ENCODE measurements at places on chromosomes 7 and 10.

DNA sequence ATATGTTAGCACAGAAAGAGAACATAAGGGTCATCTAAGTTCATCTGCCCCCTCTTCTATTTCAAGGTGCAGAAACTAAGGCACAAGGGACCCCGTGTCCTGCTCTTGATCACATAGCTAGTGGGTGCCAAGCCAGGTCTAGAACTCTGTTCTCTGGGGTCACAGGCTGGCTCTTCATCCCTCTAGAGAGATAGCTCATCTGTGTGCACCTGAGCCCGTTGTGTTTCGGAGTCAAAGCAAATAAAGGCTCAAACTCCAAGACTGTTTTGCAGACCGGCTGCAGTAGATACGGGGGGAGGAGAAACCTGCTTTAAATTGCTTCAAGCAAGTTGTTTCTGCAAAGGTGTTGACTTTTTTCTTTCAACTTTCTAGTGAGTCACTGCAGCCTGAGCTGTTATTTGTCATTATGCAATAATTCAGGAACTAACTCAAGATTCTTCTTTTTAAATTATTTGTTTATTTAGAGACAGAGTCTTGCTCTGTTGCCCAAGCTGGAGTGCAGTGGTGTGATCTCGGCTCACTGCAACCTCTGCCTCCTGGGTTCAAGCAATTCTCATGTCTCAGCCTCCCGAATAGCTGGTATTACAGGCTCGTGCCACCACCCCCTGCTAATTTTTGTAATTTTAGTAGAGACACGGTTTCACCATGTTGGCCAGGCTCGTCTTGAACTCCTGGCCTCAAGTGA is 6.5 kb downstream of the BLVRA start:
- no peak for DNase-seq

DNA sequence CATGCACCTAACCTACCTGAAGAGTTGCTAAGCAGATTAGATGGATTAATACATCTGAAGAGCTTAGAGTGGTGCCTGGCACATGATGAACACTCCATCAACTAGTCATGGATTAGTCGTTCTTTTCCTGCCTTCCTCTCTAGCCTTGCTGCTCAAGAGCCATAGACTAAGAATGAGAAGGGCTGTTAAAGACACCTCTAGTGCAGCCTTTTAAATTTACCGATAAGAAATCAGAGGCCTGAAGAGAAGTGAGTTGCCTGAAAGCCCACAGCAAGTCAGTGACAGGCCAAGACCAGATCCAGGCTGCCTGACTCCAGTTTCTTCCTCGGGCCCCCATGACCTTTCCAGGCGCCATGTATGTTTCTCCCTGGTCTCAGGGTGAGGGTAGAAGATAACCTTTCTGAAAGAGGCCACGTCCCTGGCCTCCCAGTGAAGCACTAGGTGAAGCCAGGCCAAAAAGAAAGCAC is 6.5 kb downstream of the TSPAN15 start:
- DNase-seq, result no peak

DNA sequence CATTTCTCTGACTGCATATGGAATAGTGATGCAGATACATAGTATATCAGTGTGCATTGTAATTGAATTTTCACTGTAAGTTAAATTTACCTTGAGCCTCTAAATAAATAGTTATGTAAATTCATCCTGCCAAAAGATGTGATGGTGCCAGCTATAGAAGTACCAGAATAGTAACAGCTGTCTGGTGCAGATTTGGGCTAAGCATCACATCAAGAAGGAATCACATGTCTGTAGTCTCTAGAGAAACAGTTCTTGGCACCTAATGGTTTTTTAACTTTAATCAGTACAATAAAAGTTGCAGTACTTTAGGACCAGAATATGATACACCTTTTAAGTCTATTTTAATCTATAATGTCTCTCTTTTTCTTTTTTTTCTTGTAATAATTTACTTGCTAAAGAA is 17.4 kb downstream of the PLEKHA1 start:
- no peak for DNase-seq

DNA sequence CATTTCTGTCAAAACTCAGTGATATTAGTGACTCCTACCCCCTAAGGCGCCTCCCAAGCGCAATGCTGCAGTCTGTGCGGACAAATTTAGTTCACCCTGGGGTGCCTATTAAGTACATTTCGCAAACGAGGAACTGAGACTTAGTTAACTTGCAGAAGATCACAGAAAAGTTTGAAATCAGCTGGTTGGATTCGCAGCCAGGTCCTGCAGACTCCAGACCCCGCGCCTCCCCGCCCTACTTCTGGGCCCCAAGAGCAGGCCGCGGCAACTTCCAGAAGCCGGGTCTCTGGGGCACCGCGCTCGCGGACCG is 588 bp downstream of the CYREN start:
- DNase-seq, result no peak

DNA sequence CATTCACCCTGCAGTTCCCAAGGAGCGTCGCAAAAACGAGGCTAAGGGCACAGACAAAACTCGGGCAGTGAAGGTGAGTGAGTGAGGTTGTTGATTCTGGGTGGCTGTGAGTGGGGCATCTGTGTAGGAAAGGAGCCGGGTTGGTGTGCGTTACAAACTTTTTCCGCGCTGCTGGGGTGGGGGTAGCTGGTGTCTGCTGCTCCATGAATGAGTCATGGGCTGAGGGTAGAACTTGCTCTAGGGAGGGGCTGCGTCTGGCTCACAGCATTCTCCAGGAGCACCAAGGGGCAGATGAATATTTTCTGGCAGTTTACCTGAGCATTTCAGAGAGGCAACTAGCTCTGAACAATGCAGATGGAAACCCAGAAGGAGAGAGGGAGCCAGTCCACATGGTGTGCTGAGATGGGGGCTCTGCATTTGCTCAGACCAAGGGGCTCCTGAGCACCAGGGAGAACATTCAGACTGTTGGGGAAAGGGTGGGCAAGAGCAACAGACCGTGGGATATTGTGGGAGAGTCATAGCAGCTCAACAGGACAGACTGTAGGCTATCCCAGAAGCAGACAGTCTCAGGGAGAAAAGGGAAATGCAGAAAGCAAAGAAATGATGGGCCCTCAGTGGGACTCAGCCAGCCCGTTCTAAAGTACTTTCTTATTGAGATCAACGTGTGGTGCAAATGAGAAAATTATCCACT is 18.8 kb downstream of the NOBOX start:
- DNase-seq, result no peak

DNA sequence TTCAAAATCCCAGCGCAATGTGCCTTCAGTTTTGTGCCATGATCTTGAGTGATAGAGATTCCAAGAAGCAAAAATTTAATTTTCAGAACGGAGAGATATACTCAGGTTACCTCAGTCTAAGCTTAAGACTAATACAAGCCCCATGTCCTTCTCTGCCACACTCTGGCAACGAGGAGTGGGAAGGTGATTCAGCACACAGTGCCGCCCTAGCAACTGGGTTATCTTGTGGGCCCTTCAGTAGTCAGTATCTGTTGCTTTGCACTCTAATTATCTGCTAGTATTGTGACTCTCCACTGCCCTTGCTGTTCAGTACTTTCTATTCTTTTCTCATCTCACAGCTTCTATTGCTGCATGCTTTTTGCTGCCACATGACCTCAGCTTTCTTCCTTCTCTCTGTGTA is 39.2 kb upstream of the MKLN1 start:
- DNase-seq, result peak; percentile 20

GRCh38 chr10:47401874-47402640 is 18.0 kb upstream of the ZNF488 start:
- DNase-seq, result no peak

GRCh38 chr7:85475071-85475470 is 288.2 kb upstream of the SEMA3D start:
- no peak for DNase-seq

DNA sequence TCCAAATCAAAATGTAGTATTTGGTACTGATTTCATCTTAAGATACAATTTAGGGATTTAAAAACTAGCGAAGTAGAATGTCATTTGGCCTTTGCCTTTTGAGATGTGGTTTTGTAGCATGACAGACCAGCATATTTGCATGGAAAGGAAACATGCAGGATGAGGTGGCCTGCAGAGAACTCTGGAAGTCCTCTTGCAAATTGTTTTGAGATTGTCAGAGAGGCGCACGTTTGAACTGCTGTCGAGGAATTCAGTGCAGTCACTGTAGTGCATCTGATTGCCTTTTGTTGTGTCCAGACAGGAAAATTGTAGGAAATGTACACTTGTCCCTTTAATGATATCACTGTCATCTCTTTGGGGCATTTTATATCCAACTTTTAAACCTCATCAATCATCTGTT is 136.7 kb downstream of the CELF2 start:
- no peak for DNase-seq

DNA sequence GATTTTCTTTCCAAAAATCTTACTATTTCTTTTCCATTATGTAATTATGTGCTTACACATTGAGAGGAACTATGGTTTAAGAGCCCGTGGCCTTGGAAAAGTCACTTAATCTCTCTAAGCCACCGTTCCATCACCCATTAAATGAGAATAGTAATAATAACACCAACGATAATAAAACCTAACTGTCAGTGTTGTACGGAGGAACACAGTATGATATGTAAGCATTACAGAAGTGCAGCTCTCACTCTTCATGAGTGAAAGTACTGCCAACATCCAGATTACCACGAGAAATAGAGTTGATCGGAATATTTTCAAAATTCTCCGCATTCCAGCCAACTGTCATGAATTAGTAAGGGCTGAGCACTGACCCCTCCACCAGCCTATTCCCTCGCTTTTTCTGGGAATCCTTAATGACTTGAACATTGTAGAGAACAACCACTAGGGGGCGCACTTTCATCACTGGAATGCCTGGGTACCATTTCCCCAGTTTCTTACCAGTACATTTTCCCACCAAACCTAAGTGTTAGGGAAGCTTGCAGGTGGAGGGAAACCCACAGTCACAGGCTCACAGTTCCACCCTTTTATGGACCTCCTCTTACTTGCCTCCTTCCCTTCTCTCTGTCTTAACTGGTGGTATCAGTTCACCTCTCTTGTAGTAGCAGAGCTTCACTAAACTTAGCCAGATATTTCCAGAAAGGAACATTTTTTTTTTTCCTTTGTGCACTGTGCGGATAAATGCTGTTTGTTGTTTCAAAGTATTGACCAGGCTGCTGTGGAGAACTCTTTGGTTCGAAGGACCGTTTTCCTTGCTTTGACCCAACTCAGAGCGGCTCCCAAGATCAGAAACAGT is 27.8 kb downstream of the NKX2-3 start:
- no peak for DNase-seq
